ENCODE measurements at places on chromosomes 6 and 20. TPM values are rescaled to one million over a fixed set of nuclear protein-coding genes. Genes with fewer than 3 reads are reported as not detected.

NKAIN2 gene
- total RNA-seq = 0.22 TPM

PSORS1C1 gene
- total RNA-seq = 1.2 TPM

DNA sequence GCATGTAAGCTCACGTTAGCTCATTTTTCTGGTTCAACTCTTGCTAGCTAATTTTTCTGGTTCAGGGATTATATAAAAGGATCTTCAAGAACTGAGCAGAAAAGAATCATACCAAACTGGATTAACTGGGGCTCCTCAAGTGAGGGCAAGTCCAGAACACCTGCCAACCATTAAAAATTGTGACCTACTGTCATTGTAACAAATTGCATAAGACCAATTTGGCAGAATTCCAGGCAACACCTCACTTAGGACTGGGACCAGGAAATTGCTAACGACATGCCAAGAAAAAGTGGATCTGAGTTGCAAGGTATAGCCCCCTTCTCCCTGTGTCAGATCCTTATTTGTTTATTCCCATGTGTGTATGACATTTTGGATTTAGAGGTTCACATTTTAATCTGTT lies 216.6 kb downstream of the HIVEP2 start:
- no peak for DNase-seq

PDYN gene
- not detected for total RNA-seq

DNA sequence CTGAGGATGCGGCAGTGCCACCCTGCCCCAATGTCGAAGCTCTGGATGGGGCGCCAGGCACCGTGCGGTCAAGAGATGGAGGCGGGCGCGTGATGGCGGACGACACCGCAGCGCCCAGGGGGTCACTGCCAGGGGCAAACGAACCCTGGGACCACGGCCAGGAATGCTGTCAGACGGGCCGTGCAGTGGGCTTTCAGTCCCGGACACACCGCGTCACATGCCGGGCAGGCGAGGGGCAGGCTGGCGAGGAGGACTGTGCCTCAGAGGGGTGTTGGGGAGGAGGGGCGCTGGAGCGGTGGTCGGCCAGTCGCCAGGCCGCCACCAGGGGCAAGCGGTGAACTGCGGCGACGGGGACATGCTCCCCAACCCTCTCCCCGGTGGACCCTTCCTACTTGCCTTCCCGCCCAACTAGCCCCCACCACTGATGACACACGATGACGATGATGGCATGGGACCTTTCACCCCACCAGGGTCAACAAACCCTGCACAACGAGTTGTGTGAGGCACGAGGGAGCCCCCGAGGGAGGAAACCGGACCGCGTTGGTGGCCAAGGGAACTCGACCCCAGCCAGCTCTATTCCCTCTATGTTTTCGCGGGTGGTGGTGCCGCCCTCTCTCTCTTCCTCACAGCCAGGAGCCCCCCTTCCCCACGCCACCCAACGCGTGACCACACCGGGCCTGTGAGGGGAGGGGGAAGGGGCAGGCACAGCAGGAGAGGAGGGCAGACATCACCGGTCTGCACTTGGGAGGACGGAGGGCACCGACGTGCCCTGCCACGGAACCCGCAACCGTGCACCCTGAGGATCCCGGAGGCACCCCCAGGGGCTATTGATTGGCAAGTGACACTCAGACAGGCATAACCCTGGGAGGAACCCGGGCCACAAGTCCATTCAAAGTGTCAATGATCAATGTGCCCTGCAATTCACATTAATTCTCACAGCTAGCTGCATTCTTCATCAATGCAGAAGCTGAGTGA lies 1960.9 kb upstream of the DEFB115 start:
- no peak for DNase-seq

TTBK1 gene
- 0.13 TPM for total RNA-seq

GRCh38 chr6:17863901-17864754 lies 123.3 kb downstream of the KIF13A start:
- peak; percentile 49 for DNase-seq

GRCh38 chr6:111625461-111626391 lies 20.0 kb upstream of the TRAF3IP2 start:
- peak; percentile 66 for DNase-seq

HLA-DRA gene
- 82.4 TPM for total RNA-seq

- no peak for DNase-seq
Observed at GRCh38 chr6:49416195-49416594, 46.9 kb downstream of the MMUT start.

GRCh38 chr6:169177516-169178166 lies 76.0 kb downstream of the THBS2 start:
- no peak for DNase-seq

CCN5 gene
- total RNA-seq = 15.8 TPM

GRCh38 chr6:11284996-11285395 lies 52.5 kb upstream of the NEDD9 start:
- DNase-seq = no peak

DNA sequence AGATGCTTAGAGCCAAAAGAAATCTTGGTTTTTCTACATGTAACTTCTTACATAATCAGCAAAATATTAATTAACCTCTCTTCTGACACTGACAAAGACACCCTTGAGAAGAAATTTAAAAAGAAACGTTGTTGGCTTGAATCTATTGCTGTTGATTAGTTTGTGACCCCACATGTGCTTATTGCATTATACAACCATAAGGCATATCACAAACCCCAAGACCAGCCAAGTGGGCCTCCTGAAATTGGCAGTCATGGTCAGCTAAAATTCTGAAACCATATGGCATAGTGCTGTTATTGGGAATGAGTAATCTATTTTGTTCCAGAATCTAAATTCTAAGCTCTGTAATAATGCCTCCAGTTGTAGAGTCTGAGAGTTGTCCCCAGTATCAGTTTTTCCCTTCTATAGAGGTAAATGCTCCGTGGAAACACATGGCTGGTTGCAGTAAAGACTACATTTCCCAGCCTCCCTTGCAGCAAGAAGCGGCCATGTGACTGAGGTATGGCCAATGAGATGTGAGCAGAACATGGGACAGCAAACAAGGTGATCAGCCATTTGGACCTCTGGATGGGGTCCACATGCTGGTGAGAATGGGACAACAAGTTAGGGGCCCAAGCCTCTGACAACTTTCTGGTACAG lies 42.3 kb upstream of the PTPN1 start:
- no peak for DNase-seq

DNA sequence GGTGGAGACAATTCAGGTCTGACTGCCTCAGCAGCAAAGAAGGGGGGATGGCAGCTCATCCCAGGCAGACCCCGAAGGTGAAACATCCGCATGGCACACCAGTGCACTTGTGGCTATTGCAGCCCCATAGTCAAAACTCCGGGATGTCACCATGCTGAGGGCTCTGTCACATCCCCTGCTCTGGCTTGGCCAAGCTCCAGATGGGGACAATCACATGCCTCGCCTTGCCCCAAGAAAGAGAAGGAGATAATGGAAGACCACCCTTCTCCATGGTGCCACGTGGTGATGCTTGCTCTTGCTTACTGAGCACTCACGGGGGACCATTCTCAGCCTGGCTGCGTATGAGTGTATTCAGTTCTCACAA lies 60.2 kb downstream of the RBM38 start:
- no peak for DNase-seq

DNA sequence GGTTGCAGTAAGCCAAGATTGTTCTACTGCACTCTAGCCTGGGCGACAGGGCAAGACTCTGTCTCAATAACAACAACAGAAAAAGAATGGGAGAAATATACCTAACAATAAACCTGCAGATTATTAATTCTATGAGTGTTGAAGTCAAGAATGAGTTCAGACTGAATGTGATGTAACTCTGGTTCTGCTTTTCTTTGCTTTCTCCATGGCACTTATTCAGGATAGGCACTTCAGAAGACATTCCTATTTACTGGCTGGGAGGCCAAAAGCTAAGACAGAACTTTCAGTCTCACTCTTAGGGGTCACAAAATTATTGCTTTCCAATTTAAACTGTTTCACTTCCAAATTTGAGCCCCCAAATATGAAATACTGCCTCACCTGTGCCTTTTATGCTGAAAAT lies 15.7 kb upstream of the PRIM2 start:
- no peak for DNase-seq

TRDN gene
- 370 TPM for total RNA-seq

- DNase-seq = no peak
Observed at GRCh38 chr6:73290435-73290834, 27.4 kb upstream of the KHDC1 start.

OPRM1 gene
- total RNA-seq = not detected

Data from Right ventricle myocardium superior (tissue), 1 donor.